ENCODE measurements at places on chromosomes 7 and 10. TPM values are rescaled to one million over a fixed set of nuclear protein-coding genes. Genes with fewer than 3 reads are reported as not detected.

ASAH2 gene
- 21.0 TPM for total RNA-seq

DNA sequence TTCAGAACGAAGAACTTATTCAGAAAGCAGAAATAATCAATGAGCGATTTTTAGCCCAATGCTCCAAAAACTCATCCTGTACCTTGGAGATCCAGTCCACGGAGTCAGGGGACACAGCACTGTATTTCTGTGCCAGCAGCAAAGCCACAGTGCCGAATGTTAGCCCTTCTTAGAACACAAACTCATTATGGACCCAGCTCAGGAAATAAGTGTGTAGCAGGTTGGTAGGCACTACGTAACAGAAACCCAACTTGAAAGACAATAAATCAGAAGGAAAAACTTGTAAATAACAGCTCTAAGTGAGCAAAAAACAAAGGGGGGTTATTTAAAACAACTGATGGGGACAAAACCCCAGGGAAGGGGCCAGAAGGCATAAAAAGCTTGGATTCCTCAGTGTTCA, 112.0 kb upstream of the PRSS1 start:
- H3K27me3 ChIP-seq: no peaks in the 10 kb centered on the region
- H3K4me1 ChIP-seq: no peaks in the 10 kb centered on the region
- H3K36me3 ChIP-seq: no peaks in the 10 kb centered on the region
- DNase-seq: no peak

- H3K4me1 ChIP-seq: peaks cover 7% of the 10 kb centered on the region
- H3K36me3 ChIP-seq: no peaks in the 10 kb centered on the region
- no peak overlapping the region for H3K4me3 ChIP-seq
- no peak for DNase-seq
Observed at GRCh38 chr7:80922253-80923049, 3.6 kb upstream of the SEMA3C start.

- no peaks in the 10 kb centered on the region for H3K27me3 ChIP-seq
- no peaks in the 10 kb centered on the region for H3K4me1 ChIP-seq
- H3K4me3 ChIP-seq: no peak overlapping the region
- peak; percentile 12 for DNase-seq
Observed at GRCh38 chr7:44278451-44279161, 46.8 kb downstream of the CAMK2B start.

DNA sequence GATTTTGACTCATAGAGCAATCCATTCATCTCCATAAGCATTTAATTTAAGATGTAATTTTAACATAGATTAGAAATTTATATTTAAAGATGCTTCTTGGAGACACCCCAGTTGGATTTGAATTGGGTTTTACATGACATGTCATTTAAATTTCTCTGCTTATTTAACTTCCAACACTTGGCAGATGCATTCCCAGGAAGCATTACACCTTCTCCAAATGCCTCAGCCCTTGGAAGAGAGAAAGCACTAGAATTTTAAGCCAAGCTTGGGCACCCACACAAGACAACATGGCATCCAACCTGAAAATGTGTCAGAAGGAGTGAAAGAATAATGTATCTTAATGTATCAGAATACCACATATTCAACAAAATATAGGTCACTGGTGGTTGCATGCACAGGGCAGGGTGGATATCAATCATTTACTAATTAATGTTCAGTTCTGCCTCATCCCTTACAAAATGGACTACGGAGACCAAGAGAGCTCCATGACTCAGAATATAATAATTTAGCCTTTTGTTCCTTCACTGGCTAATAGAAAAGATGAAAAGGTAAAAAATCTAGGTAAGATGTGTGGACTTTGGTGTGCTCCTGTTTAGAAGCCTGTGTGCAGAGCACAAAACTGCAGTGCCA, 541.7 kb upstream of the SORCS1 start:
- DNase-seq: no peak
- H3K4me3 ChIP-seq: no peak overlapping the region

DNA sequence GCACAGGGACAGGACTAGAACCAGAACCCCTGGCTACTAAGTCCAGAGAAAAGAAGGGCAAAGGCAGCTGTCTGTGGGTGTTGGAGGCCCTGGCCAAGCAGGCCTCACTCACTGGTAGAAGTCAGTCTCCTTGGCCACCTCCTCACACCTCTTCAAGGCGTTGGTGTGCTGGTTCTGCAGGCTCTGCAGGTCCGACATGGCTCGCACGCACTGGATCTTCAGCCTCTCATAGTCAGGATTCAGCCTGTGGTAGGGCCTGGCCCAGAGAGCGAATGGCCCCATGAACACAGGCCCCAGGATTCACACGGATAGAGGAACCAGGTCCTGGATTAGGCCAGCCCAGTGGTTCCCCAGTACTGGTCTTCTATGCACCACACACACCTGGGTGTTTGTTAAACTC, 72.4 kb downstream of the DLG5 start:
- no peaks in the 10 kb centered on the region for H3K27me3 ChIP-seq
- H3K4me1 ChIP-seq: peaks cover 3% of the 10 kb centered on the region
- DNase-seq: no peak
- no peak overlapping the region for H3K4me3 ChIP-seq

Data from upper lobe of left lung (tissue), 6 donors.